ENCODE measurements at places on chromosomes 7 and 10.

- DNase-seq: no peak
Observed at GRCh38 chr10:44056206-44056605, 328.7 kb downstream of the CXCL12 start.

DNA sequence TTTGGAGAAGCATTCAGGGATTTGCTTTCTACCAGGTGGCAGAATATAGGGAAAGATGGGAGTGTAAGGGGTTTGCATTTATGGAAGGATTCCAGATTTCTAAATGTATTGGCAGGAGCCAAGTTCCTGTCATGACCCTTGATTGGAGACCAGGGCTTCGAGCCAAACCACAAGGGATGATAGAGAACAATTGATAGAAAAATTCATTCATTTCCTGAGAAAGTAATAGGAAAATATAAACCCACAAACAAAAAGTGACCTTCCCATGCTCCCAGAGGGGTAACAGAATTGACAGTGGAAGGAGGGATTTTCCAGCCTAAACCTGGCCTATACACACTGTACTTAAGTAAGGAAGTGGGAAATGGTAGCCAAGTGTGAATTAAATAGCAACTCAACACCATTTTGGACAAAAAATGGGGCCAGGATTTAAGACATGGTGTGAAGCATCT, 22.4 kb upstream of the IFIT2 start:
- no peak for DNase-seq

DNA sequence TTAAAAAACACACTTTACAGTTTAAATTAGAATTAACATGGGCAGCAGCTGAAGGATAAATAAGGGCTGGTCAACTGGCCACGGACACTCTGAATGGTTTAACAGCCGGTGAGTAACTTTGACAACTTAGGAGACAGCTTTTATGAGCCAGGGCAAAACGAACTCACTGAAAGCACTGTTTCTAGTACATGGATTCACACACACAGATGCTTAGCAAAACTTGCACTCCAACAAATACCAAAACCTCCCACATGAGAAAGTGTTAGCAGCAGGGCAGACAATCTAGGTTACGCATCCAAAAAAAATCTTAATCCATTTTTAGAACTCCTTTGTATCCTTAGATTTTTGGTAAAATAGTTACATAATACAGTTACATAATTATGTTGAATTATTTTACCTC, 486.4 kb downstream of the PHTF2 start:
- DNase-seq: no peak

DNA sequence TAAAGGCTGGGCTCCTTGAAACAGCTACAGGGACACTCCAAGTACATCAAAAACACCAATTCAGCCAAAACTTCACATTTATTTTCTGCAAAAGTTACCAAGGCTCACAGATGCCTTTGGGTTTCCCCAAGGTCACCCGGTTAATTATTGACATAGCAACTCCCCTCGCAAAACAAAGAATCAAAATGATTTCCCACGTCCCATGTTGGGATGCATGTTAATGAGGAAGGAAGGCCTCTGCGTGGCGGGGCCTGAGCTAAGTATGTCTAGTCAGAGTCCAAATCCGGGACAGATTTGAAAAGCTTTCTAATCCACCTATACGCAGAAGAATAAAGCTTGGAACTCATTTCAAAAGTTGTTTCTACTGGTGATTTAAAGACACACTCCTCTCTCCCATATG, 535 bp upstream of the TMEM72 start:
- DNase-seq: no peak

- no peak for DNase-seq
Observed at GRCh38 chr7:35805876-35806275, 5.0 kb downstream of the SEPTIN7 start.

GRCh38 chr10:89783406-89783805, 82.0 kb downstream of the KIF20B start:
- no peak for DNase-seq

DNA sequence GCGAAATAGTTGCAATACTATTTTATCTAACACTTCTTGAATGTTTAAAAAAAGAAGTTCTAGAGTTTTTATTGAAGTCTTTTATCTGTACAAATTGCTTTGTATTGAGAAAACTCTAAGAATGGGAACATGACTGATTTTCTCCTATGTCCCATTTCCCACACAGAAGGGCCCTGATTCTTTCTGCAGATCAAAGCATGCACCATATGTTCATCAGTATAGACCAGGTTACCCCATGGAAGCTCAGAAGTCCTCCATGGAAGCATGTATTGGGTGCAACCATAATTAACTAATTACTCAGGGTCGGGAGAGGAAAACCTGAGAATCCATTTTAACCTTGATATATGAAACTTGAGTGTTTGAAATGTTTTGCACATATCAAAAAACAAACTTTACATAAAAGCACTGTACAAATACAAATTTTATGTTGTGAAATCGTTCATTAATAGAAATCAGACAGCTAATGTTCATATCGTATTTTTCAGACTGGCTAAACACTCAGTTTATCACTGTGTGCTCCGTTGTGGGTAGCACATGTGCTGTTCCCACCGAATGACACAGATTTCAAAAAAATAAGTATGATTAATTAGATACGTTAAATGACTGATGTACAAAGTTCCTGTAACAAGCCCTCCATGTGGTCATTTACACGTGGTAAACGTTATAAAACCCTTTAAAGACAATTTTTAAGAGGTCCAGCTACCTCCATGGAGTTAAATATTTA, 71.5 kb downstream of the PTF1A start:
- DNase-seq: no peak

Data from SK-N-MC (cell line).